Stimulated activated CD4-positive, alpha-beta T cell treated with anti-CD3 and anti-CD28 coated beads, TNF-alpha, amount 100 ng/mL, for 1 hour (primary cell): ENCODE measurements at places on chromosomes 1 and 21.

DNA sequence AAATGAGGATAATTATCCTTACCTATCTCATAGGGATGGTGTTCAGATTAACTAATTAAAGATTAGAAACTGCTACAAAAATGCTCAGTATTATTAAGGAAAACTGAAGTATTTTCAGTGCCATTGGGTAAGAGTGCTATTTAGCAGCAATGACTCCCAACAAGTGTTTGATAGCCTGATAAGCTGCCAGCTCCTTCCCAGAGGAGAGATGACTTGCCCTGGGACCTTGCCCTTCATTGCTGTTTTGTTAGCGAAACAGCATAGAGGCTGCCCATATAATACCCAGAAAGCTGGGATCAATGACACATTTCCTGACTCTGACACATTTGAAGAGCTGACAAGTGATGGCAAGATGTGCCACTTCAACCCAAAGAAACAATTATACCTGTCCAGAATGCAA lies 592.2 kb downstream of the ADGRL2 start:
- DNase-seq: no peak

GRCh38 chr1:46616277-46617107 lies at the start of gene MOB3C:
Gene MOB3C, minus strand, starts transcription at chr1:46616811. Its CDS starts 3,490 bp downstream, at chr1:46613321.
- peak; percentile 55 for DNase-seq

DNA sequence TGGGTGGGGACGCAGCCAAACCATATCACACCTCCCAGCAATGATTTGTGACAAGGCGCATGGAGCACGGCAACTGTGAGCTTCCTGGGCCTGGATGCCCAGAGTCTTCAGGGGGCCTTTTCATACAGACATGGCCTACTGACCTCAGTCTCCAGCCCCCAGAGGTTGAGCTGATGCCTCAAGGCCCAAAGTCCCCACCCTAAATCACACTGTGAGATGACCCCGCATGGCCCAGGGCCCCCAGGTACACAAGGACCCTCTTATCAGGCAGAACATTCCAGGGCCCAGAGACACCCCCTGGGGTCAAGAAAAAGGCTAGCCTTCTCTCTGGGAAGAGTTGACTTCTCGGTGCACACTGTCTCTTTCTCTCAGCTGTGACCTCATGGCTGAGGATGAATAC lies 179.7 kb upstream of the C1orf174 start:
- DNase-seq: no peak

DNA sequence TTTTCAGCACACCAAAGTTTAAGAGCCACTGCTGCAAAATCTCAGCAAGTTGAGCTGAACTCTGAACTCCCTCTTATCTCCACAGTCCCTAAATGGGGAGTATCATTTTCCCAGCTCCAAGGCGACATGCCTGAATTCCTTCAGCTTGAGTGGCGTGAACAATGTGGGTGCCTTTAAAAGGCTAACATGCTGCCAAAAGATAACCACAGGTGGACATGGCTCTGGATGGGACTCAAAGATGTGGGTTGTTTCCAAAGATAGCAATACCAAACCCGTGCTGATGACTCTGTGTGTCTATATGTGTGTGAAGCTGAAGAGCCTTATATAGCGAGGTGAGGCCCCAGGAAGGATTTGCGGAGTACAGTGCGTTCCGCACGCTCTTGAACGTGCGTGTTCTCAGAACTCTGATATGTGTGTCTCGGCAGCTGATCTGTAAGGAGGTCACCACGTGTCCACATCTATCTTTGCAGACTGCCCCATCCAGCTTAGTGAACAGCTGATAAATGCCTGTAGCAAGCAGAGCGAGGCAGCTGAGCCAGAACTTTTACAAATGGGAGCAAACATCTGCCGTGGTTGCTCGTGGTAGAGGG lies 189.2 kb downstream of the DYRK1A start:
- DNase-seq: no peak

GRCh38 chr1:239418681-239419080 lies 32.3 kb downstream of the CHRM3 start:
- DNase-seq: no peak

- no peak for DNase-seq
These were observed 86.1 kb upstream of the BMP8A start for GRCh38 chr1:39405358-39405757.

- DNase-seq: no peak
These were observed 30.6 kb upstream of the COX20 start for GRCh38 chr1:244804841-244805240.

GRCh38 chr1:68268896-68269483 lies 36.7 kb upstream of the WLS start:
- DNase-seq: no peak

- DNase-seq: no peak
These were observed 53.8 kb downstream of the PTGS2 start for GRCh38 chr1:186626356-186626932.

DNA sequence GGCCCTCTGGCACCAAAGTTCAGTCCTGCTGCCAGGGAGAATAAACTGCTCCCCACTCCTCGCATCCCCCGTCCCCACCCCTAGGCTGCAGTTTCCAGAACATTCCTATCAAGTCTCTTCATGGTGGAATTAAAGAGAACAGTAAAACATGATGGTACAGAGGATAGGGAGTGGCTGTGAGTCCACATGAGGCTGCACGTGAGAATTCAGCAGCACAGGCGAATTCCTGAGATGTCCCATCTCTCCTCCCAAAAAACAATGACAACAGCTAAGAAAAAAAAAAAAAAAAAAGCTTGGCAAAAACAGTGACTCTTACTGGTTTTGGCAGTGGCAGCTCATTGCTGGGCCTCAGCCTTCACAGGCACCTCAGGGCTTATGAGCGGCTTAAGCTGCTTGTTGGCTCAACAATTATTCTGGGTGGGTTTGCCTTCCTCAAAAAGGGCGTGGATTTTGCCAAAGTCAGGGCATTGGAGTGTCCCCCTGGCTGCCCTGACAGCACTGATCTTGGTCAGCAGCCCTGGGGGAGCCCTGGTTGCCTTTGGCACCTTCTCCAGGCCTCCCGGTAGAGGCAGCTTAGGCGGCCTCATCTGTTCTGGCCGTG lies 5.7 kb upstream of the IFFO2 start:
- DNase-seq: no peak

- DNase-seq: peak; percentile 37
These were observed 12.9 kb upstream of the FYB2 start for GRCh38 chr1:56831871-56832693.

GRCh38 chr1:179077396-179077795 lies 4.5 kb upstream of the TOR3A start:
- DNase-seq: no peak

- DNase-seq: no peak
These were observed 122.6 kb upstream of the ZNHIT6 start for GRCh38 chr1:85830837-85831236.

- no peak for DNase-seq
These were observed 15.1 kb downstream of the WDR4 start for GRCh38 chr21:42864286-42864685.

GRCh38 chr21:21196087-21196486 lies 197.9 kb downstream of the NCAM2 start:
- DNase-seq: no peak

DNA sequence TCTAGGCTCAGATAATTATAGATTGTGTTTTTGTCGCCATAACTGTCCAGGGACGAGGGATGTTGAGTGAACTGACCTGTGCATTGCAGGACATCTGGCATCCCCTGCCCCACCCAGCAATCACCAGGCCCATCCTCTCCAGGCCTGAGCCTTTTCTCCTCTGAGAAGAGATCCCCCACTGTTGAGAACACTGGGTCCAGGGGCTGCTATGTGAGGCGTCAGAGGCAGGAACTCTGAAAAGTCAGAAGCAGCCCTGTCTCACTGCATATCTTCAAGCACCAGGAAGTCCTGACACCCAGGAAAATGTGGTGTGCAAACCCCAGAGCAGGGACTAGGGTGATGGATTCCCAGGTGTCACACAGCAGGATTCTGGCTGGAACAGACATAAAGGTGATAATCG lies 17.1 kb upstream of the ACBD3 start:
- no peak for DNase-seq

DNA sequence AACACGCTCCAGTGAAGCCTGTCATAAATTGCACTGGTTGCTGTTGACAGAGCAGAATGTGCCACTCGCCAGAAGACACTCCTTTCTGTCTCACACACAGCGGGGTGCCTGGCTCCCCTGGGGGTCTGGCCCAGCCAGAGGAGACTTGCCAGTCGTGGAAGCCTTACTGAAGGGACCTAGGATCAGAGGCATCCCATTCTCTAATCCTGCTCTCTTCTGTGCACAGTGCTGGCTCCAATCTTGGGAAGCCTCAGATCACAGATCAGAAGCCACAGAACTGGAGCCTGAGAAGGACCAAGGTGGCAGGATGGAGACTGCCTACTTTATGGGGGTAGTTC lies 1.4 kb downstream of the SLC9A1 start:
- no peak for DNase-seq

DNA sequence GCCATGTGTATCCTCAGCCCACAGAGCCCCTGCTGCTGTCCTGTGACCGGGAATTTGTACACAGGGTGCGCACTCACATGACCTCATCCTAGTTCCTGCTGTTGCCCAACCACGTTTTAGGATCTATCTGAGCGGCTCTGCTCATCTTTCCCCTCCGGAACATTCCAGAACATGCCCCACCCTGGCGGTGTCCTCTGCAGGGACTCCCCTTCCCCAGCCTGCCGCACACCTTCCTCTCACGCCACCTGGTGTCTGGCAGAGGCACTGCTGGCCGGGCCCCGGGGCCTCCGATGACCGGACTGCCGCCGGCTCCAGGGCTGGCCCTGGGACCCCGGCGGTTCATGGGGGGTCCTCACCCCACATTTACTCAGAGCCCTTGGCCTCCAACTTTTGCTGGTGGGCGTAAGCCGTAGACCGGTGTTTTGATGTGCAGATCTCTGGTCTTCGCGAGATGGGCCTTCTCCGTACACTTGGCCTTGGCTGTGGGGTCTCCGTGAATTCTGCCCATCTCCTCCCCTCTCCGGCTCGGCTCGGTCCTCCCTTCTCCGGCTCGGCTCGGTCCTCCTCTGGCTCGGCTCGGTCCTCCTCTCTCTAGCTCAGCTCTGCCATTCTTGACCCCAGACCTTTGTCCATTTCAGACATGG lies 29.5 kb downstream of the ARHGEF16 start:
- no peak for DNase-seq

DNA sequence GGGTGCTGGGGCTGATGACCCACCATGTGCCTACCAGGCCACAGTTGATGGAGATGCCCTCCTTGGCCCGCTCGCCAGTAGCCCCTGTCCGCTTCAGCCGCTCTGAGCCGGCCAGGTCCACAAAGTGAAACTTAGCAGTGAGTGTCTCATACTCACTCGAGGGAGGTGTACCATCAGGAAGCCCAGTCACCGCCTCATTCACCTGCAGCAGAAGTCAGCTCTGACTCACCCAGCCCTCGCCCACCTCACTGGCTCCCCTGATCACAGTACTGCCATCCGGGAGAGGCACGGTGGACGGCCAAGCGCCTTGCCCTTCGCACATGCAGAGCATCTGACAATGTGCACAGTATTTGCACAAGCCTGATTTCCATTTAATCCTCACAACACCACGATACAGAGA lies 18.8 kb downstream of the KIF21B start:
- no peak for DNase-seq

DNA sequence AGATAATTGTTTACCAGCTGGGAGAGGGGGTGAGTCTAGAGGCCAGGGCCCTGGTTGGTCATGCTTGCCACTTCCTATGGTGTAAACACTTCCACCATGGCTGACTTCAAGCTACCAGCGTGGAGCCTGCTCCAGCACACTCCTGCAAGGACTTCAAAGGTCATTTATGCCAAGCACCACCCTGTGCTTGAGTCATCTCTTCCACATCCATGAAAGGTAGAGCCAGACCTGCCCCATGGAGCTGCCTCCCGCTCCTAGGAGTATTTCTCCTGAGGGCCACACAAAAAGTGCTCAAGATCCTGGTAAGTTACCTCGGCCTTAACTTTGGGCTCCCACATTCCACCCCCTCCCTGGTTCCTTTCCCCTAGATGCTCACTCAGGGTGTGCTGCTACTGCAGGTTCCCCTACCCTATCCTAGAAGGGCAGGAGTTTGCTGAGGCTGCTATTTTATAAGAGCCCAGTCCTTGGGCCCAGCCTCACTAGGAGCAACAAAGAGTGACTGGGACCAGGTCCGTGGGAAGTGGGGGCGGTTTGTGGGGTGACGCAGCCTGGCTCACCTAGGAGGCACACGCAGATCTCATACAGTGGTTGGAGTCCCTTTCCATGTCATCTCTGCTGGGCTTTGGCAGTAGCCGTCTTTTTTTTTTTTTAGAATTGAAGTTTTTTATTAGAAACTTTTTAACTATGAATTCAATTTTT lies 2.4 kb downstream of the RAB7B start:
- DNase-seq: no peak

GRCh38 chr1:38222891-38223290 lies 176.3 kb upstream of the POU3F1 start:
- DNase-seq: no peak

DNA sequence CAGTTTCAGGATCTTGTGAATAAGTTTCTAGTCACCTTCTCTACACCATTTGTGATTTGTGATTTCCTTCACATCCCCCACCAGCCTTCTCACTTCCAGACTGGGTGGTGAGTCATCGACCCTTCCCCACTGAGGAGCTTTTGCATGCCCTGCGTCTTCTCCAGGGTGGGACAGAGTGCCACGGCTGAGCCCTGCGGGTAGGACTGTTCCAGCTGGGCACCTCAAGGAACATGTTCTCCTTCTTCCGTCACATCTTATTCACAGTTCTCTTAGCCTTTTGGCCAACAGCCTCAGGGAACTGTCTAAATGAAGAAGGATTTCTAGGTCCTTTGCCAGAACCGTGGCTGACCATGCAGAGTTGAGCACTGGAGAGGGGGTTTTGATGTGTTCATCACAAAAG lies 116.5 kb downstream of the TMEM53 start:
- no peak for DNase-seq

DNA sequence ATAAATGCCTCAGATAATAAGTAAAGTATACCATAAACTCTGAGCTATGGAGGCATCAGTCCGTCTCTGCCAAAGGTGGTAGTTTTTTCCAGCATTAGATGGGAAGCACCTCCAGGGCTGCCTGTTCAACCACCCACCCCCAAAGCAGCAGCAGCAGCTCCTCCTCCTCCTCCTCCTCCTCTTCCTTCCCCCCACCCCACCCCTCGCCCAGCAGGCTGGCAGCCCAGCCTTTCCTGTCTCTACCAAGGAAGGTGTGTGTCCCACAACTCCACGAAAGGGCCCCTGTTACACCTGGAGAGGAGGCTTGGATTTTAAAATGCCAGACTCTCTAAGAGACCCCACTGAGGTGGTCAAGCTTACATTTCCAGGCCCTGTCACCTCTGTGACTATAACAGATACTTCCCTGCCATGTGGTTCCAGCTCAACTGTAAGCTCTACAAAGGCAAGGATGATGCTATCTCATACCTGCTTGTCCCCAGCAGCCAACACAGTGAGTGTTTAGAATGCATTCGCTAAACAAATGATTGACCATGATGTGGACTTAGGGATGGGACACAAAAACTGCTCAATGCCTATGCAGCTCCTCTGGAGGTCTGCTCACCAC lies 76.7 kb downstream of the GFI1 start:
- DNase-seq: no peak

DNA sequence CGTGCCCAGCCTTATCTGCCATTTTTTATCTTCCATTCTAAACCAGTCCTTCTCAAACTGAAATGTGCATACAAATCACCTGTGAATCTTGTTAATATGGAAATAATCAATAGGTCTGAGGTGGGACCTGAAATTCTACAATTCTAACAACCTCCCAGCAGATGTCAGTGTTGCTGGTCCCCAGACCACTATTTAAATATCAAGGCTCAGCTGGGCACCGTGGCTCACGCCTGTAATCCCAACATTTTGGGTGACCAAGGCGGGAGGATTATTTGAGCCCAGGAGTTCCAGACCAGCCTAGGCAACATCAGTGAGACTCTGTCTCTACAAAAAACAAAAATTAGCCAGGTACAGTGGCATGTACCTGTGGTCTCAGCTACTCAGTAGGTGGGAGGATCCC lies 4.1 kb downstream of the UQCRHL start:
- DNase-seq: no peak

GRCh38 chr1:165403835-165404482 lies 41.0 kb downstream of the RXRG start:
- DNase-seq: no peak
